ENCODE measurements at places on chromosomes 12 and 14.
A peak's percentile ranks its signal among the peaks of the same experiment; 100 is the strongest.

GRCh38 chr12:26666286-26666685 lies 166.7 kb downstream of the ITPR2 start:
- no peak for DNase-seq

DNA sequence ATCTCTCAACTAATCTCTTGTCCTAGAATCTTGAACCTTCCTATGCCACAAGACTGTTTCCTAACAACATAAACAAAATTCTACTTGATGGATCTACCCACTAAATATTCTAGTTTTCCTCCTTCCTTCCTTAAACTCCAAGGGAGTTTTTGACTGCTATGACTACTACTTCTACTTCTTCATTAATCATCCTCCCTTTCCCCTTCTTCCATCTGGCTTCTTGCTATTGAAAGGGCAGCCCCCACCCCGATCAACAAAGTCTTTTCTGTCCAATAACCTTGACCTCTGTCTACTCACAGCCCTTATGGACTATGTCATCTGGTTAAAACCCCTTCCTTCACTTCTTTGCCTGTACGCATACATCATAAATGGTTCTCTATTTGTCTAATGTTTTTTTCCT lies 5.6 kb downstream of the LTA4H start:
- no peak for DNase-seq

GRCh38 chr12:130435826-130436225 lies 98.1 kb downstream of the PIWIL1 start:
- DNase-seq, result no peak

GRCh38 chr12:56202366-56202765 lies 13.1 kb upstream of the SMARCC2 start:
- DNase-seq, result no peak

- DNase-seq, result peak; percentile 96
These were observed at the start of gene ACTR6 for GRCh38 chr12:100200463-100201181. Gene ACTR6 (plus strand): TSS chr12:100200815. CDS start chr12:100200852, 37 bp downstream.
